ENCODE measurements at places on chromosomes 4 and X. TPM values are rescaled to one million over a fixed set of nuclear protein-coding genes. Genes with fewer than 3 reads are reported as not detected.

SLITRK4 gene
- polyA plus RNA-seq, result 0.06 TPM

BST1 gene
- 0.96 TPM for polyA plus RNA-seq

CENPI gene
- polyA plus RNA-seq, result 1.5 TPM

SLC16A2 gene
- 2.4 TPM for polyA plus RNA-seq

CDX4 gene
- polyA plus RNA-seq, result not detected

RNF128 gene
- polyA plus RNA-seq, result 2.6 TPM

FABP2 gene
- not detected for polyA plus RNA-seq

CACNA1F gene
- 0.11 TPM for polyA plus RNA-seq

ATP1B4 gene
- polyA plus RNA-seq, result not detected

SLC4A4 gene
- polyA plus RNA-seq, result 0.75 TPM

CXorf51A gene
- polyA plus RNA-seq, result not detected

RRH gene
- 0.06 TPM for polyA plus RNA-seq

DAPP1 gene
- polyA plus RNA-seq, result 40.6 TPM

PACRGL gene
- 5.0 TPM for polyA plus RNA-seq

TLR10 gene
- polyA plus RNA-seq, result 0.16 TPM

COL25A1 gene
- 0.06 TPM for polyA plus RNA-seq

SPANXB1 gene
- not detected for polyA plus RNA-seq

CENPE gene
- polyA plus RNA-seq, result 2.0 TPM

SLC34A2 gene
- 0.14 TPM for polyA plus RNA-seq

OTUD5 gene
- 22.3 TPM for polyA plus RNA-seq

HS6ST2 gene
- polyA plus RNA-seq, result 0.81 TPM

NDNF gene
- 1.1 TPM for polyA plus RNA-seq

Data from esophagus (tissue), 2 donors.